ENCODE measurements at places on chromosomes 2 and 18.
A peak's percentile ranks its signal among the peaks of the same experiment; 100 is the strongest.

DNA sequence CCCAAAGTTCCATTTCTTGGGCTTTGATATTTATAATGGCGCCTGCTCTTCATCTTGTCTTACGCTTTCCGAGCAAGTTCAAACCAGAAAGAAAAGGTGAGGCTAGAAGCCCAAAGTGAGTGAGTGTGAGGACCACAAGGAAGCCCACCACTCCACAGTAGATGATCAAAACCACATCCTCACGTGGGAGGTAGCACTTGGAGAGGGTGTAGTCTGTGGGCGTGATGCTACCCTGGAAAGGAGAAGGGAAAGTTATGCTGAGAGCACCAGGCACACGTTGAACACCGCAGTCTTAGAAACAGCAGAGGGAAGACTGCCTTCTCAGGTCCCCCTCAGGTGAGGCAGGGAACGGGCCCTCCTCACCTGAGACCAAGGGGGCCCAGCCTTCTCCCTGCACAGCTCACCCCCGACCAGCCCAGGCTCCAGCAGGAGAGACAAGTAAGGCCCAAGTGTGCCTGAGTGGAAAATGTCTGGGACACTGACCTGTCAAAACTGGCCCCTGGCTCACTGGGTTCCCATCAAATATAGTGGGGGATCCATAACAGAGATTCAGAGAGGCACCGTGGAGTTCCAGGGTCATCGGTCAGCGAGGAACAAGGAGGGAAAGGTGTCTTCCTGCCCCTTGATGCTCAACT, 23.6 kb downstream of the MPPE1 start:
- DNase-seq: no peak

DNA sequence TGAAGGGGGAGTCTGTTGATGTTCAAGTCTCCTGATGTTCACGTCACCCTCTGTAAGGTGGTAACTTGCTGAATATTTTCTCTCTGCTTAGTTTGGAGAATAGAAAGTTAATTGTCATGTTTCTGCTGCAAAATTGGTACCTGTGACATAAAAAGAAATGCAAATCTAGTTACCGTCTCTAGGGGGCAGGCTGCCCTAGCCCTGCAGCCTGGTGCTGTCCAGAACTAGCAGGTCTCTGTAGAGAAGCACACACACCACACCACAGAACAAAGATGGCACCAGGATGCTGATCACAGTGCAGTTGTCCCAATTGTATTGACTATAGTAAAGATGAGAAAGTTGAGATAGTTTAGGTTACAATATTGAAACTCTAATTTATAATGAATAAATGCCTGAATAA, 47.0 kb downstream of the SLC9A4 start:
- DNase-seq: peak; percentile 38

- no peak for DNase-seq
These were observed 25.6 kb downstream of the CDC42EP3 start for GRCh38 chr2:37645836-37646235.

GRCh38 chr2:241834527-241835210, 24.0 kb downstream of the PDCD1 start:
- no peak for DNase-seq

DNA sequence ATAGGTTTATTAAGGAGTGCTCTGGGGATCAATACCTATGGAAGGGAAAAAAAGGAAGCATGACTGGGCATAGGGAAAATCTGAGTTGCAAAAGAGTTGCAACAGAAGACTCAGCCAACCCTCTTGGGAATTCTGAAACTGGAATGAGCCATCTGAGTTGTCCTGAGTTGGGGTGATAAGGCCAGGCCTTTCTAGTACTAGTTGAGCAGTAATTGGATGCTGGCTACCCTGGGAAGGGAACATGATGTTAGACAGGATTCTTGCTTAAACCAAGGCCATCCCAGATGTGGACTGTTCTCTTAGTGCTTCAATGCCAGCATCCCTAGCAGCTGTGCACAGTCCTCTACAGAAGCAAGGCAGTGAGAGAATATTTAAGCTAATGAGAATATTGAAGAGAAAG, 348.8 kb upstream of the GULP1 start:
- DNase-seq: peak; percentile 9

GRCh38 chr18:49241852-49242251, 218.6 kb downstream of the DYM start:
- peak; percentile 63 for DNase-seq

GRCh38 chr18:8177330-8178016, 431.8 kb upstream of the RAB12 start:
- DNase-seq: peak; percentile 36

GRCh38 chr18:31616586-31616985, 24.9 kb downstream of the TTR start:
- no peak for DNase-seq

- DNase-seq: no peak
These were observed 152.6 kb upstream of the KYNU start for GRCh38 chr2:142724713-142725349.

DNA sequence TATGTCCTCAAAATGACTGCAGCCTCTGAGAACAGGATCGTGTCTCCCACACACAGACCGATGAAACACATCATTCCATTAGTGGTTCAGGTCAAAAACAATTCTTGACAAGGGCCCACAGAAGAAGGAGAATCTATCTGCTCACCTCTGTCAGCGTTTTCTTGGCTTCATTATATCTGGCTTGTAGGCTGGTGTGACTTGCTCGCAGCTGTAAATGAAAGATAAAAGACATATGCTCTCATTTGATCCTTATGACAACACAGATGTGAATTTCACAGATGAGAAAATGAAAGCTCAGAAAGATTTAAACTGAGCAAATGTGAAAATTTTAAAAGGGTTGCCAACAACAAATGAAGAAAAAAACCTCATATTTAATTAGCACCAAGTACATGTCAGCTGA, 61.6 kb downstream of the CCDC93 start:
- DNase-seq: no peak

GRCh38 chr2:7009207-7009911, 92.1 kb downstream of the RNF144A start:
- peak; percentile 43 for DNase-seq

- DNase-seq: no peak
These were observed 63.5 kb upstream of the TAF1B start for GRCh38 chr2:9779596-9780264.
